ENCODE measurements at places on chromosomes 16 and 17.

DNA sequence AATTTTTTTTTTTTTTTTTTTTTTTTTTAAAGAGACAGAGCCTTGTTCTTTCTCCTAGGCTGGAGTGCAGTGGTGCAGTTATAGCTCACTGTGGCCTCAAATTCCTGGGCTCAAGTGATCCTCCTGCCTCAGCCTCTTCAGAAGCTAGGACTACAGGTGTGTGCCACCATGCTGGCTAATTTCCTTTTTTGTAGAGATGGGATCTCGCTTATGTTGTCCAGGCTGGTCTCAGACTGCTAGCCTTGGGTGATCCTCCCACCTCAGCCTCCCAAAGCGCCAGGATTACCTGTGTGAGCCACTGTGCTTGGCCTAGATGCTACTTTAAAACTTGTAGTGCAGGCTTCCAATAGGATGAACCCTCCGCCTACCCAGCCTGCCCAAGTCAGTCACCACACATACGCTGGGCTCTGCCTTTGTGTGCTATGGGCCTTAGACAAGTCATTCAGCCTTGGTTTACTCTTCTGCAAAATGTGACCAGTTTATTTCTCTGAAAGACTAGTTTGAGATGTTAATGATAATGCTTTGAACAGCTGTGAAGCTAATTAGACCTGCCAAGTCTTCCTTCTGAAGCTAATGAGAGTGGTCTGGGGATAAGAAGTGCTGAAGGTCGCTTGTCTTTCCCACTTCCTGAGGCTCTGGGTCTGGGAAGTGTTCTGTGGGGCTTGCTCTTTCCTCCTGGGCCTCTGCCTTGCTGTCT, 5.2 kb downstream of the GPT2 start:
- no peak for DNase-seq

DNA sequence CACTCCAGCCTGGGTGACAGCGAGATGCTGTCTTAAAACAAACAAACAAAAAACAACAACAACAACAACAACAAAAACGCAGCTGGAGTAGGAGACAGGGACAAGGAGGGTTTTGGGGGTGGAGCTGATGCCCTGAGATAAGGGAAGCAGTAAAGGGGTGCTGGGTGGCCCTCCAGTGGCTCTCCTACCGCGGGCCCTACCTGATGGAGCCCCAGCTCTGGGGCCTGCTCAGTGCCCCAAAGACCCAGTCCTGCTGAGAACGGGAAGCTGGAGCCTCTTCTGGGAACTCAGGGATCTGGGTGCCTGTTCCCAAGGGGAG, 21.3 kb upstream of the NAGS start:
- DNase-seq, result no peak

DNA sequence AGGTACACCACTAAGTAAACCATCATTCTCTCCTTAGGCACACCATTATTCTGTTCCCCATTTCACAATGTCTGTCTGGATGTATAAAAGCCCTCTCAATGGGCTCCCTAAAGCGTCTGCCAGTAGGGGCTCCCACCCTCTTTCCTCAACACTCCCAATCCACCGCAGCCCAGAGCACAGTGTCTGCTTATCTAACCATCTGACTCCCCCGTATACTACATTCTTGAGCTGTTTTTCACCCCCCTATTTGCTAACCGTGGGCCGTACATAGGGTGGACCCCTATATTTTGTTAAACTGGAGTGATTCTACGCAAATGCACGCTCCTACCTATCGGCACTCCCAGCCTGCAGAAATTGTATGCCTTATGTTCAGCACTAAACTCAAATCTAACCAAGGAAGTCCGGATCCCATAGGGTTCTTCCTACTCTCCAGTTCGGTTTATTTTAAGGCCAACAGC, 685 bp upstream of the PSMD3 start:
- DNase-seq, result peak; percentile 14

GRCh38 chr16:64846966-64847365, 274.9 kb downstream of the CDH11 start:
- DNase-seq, result no peak

DNA sequence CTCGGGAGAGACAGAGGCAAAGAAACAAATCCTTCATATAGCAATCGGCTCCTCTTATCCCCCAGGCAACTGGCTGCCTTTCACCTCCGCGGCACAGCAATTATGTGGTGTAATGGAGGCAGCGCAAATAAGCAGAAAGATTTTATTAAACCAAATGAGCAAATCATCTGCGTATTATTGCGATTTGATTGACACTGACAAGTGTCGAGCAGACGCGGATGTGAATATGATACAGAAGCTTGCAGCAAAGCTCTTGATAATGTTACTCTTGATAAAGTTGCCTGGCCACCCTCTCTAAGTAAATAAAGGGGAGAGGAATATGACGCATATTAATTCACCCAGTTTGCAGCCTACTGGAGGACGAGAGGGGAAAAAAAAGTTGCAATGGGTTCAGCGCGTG, 26.5 kb upstream of the AKTIP start:
- DNase-seq, result no peak

GRCh38 chr16:10556236-10556635, 24.2 kb downstream of the EMP2 start:
- DNase-seq, result no peak

- no peak for DNase-seq
Measured at GRCh38 chr16:83799336-83799735, 8.4 kb upstream of the HSBP1 start.

DNA sequence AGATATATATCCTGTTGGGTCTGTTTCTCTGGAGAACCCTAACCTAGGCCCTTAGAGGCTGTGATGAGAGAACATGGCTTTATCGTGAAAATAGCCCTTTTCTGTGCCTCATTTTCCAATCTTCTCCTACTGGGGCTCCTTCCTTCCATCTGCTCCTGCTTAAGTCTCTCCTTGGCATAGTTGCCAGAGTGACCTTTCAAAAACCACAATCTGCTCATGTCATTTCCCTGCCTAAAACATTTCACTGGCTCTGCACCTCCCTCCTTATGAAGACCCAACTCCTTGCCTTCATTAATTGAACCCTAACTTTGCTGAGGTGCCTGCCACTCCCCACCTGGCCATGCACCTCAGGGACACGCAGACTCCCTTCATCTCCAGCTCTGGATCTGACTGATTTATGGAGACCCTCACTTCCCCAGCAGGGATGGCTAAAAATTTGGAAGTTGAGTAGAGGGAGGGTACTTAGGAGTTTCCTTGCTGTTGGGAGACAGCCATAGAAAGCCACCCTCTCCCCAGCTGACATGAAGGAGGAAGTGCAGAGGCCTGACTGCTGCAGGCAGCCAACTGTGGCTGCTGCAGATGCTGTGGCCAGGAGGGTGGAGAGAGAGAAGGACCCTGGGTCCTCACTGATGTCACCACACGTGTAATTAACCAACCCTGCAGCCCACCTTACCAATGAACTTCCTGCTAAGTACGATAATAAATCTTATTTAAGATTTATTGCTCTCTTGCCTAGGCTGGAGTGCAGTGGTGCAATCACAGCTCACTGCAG, 6.3 kb upstream of the GGA2 start:
- DNase-seq, result no peak

- DNase-seq, result peak; percentile 36
Measured at GRCh38 chr16:82626791-82627261, at the start of gene CDH13. Gene CDH13, plus strand, starts transcription at chr16:82626969.

DNA sequence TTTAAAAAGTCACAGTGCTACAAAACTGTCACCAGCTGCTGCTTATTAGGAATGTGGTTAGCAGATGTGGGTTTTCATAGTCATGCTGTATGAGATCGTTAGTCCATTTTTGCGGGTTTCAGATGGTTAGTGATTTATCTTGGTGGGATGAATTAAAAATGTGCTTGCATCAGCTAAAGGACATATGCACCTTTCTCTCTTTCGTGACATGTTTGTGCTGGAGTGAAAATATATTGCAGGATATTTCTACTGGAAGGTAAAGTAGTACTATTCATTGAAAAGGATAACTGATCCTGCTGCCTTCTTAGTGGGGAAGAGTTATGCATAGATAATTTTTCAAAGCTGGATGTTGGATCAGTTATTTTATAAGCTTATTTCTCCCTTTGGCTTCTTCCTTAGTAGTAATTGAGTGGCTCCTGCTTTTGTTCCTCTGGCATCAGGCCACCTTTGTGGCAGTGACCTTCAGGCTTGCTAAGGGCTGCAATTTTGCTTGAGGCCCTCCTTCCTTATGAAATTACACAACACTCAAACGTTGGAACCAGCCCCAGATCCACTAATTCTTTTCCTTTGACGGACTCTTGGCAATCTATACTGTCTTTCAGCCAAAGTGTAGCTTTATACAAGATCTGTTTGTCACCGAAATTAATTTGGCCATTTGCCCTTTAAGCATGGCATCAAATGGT, 7.5 kb upstream of the SNTB2 start:
- peak; percentile 50 for DNase-seq

DNA sequence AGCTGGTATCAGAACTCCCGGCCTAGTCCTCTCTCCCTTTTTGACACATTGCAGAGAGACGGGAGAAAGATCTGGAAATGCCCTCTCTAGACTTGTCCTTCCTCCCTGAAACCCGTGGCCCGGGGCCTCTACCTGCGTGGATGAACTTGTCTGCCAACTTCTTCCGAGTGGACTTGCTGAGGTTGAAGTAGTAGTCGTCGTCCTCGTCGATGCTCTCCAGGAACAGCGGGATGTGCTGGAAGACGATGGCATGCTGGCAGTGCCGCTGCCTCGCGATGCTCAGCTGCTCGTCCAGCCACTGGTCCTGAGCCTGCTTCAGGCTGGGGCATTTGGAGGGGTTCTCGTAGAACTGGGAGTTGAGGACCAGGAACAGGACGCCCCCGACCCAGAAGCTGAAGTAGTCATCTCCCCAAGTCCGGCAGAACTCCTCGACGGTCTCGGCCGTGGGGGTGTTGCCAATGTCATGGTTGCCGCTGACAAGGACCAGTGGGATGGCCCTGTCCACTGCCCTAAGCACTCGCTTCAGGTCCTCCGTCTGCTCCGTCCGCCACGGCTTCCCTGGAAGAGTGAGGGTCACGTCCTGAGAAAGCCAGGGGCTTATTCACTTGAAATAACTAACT, 99.1 kb downstream of the CPPED1 start:
- DNase-seq, result no peak

- DNase-seq, result no peak
Measured at GRCh38 chr16:8854298-8854948, 14.4 kb downstream of the CARHSP1 start.

DNA sequence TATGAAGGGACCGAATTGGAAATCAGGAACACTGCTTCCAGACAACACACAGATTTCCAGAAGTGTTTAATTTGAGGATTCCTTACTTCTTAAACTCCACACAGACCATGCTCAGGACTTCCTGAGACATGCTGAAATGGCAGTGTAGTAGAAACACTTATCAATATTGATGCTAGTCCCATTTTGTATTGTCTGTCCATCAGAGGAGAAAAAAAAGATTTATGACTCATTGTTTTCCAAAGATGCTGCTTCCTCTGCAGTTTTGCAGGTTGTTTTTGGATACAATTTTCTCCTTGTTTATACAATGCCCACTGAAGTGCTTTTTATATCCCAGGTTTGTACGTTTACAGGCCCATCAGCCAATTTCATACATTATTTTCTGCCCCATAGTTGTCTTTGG, 68.3 kb upstream of the TANC2 start:
- no peak for DNase-seq

DNA sequence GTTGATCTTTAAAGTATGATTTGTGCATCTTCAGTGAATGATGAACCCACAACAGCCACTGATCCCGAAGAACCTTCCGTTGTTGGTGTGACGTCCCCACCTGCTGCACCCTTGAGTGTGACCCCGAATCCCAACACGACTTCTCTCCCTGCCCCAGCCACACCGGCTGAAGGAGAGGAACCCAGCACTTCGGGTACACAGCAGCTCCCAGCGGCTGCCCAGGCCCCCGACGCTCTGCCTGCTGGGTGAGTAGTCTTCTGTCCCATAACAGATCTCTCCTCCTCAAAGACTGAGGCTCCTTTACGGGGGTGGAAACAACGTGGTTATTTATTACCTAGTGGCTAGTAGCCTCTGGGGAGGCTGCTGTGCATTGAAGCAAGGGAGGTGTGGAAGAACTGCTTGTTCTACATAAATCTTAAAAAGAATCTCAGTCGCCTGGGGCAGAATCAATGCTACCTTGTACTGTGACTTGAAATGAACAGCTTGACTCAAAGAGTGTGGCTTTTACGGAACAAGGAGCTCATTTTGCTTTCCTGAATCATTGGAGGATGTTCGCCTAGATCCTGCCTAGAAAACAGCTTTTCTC, 63.0 kb upstream of the CLEC18A start:
- no peak for DNase-seq

DNA sequence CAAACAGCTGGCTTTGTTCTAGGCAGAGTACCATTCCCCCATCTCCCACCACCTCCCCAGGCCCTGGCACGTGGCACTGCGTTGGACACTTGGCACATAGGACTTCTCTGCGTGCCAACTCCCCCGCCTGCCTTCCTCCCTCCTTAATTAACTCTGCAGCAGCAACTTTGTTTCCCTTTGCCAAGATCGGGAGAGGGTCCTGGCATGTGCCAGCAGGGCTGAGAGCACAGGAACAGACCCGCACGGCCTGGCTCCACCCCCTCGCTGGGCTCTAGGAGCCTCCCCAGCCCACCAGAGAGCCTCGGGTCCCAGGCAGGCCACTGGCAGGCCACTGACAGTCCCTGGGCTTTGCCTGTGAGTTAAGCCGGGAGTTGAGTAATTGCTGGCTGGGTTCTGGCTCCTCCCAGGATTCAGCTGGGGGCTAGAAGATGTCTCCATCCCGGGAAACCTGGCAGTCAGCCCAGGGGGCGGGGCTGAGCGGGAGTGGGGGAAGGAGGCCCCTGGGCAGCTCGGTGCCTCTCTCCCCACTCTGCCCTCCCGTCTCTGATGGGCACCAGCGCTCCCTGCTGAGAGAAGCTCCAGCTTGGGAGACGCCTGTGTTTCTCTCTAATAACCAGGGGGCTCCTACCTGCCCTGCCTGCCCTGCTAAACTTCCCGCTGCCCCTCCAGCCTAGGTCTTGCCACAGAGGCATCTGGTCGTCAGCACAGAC, 224.0 kb upstream of the TNRC6C start:
- DNase-seq, result peak; percentile 62

- DNase-seq, result no peak
Measured at GRCh38 chr16:21592191-21592590, 7.2 kb upstream of the METTL9 start.
